ENCODE measurements at places on chromosomes 4 and X.

DNA sequence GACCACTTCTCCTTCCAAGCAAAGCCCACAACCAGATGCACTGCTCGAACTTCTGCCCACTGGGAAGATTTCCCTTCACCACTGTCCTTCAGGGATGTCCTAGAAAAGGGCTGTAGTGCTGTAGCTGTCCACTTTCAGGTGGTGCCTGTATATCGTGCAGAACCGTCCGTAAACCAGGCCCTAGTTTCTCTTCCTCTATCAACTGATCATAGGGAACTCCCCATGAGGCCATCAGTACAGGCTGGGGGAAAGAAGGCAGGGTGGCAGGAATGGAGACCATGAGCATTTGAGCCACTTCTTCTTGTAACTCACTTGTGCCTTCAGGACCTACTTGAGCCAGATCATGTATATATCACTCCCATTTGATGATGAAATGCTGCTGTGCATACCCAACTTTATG is 57.3 kb upstream of the FAM9B start:
- DNase-seq, result no peak

DNA sequence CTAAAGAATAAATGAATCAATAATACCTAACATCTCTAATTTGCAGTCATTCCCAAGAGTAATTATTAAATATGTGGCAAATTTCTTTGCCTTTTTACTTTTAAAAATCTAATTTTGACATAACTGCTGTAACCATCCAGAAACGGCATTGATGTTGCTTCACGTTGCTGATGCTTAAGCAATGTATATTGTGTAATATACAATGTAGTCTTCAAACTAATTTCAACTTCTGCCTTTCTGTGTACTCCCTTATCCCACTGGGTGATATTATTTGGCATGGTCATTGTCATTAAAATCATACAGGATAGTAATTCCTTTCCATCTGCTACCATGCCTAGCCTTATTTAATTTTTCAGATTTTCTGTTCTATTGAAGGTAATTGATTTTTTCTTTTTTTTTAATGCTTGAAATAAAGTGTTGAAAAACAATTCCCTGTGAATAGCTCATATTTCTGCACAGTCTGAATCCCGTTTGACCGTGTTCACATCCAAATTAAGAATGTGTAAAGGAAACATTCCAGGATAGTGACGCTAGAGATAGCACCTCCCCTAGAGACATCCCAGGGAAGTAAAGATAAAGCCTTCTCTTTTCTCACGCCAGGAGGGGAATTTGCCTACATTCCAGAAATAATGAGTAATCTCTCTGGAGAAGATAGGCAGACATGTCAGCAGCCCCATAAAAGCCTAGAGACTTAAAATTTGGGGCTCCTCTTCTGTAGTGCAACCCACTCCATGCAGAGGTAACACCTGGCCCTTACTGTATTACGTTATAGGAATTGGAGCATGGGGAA is 8.6 kb downstream of the FAM200B start:
- no peak for DNase-seq

DNA sequence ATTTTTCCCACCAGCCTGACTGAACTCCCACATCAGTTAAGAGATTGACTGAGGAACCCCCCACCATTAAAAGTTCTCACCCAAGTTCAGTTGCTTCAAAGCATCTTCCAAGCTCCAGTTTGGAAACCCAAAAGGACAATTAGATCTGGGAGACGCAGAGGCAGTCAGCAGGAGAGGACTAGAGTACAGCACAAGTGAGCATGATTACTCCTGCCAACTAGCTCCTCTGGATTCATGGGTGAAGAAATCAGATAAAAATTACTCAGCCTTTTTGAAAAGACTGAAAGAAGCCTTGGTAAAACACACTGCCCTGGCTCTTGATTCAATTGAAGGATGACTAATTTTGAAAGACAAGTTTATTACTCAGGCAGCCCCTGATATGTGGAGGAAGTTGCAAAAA is 297.5 kb downstream of the ADAM29 start:
- no peak for DNase-seq

- no peak for DNase-seq
Observed at GRCh38 chr4:81682492-81682891, 210.8 kb upstream of the RASGEF1B start.

- no peak for DNase-seq
Observed at GRCh38 chr4:173532725-173533511, 2.9 kb upstream of the HAND2 start.

- no peak for DNase-seq
Observed at GRCh38 chrX:39728852-39729598, 368.7 kb downstream of the BCOR start.

DNA sequence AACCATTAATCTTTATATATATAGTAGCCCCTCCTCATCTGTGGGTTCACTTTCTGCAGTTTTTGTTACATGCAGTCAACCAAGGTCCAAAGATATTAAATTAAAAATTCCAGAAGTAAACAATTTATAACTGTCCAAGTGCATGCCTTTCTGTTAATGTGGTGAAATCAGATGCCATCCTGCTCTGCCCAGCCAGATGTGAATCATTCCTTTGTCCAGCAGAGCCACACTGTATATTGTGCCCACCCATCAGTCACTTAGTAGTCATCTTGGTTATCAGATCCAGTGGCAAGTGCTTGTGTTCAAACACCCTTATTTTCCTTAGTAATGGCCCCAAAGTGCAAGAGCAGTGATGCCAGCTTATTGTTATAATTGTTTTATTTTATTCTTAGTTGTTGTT is 17.2 kb upstream of the PRDM5 start:
- DNase-seq, result no peak

- DNase-seq, result no peak
Observed at GRCh38 chr4:94540476-94540875, 88.7 kb downstream of the PDLIM5 start.

DNA sequence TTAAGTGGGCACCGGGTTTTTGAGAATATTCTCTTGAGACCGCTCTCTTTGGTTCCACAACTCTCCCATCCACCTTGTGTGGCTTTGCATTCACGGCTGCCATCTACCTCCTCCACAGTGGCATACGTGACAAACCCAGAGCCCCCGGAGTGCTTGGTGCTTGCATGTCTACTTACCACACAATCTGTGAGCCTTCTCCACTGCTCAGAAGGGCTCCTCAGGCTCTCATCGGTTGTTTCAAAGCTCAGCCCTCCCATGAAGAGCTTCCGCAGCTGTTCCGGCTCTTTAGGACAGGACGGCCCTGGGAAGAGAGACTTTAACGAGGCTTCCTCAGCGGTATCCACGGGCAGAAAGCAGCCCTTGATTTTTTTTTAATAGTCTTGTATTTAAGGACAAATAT is 167.6 kb upstream of the ANK2 start:
- DNase-seq, result no peak

- no peak for DNase-seq
Observed at GRCh38 chr4:133555671-133556070, 406.6 kb downstream of the PCDH10 start.

DNA sequence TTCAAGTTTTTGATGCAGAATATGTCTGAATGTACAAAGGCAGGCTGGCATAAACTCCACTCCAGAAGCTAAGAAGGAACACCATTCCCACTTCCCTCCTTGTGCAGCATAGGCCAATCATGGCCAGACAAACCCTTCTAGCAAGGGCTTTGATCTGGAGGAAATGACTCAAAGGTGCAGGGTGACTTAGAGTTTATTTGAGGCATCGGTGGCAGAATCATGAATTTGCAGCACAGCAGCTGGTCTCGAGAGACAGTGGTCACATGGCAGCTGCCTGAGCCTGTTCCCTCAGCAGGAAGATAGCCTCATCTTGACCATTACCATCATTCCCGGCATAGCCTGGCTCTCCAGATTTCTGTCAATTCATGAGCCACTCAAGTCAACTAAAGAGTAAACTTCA is 154.5 kb downstream of the ATP10D start:
- DNase-seq, result no peak

GRCh38 chr4:74570095-74570494 is 125.2 kb downstream of the AREG start:
- DNase-seq, result no peak

DNA sequence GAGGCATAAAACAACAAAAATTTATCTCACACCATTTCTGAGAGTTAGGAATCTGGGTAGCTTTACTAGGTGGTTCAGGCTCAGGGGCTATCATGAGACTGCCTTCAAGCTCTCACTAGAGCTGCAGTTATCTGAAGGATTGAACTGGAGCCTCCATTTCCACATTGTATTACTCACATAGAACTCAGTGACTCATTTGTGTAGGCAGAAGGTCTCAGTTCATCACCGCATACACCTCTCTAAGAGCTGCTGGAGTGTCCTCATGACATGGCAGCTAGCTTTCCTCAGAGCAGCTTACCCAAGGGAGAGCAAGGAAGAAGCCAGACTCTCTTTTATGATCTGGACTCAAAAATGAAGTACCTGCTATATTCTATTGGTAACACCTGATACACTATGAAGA is 389.2 kb downstream of the IQCM start:
- DNase-seq, result no peak

- DNase-seq, result no peak
Observed at GRCh38 chrX:130793975-130794374, 109.0 kb downstream of the ENOX2 start.

- no peak for DNase-seq
Observed at GRCh38 chr4:23956601-23957364, 66.9 kb upstream of the PPARGC1A start.

- no peak for DNase-seq
Observed at GRCh38 chrX:10235851-10236250, 79.1 kb downstream of the CLCN4 start.

GRCh38 chr4:108851366-108851765 is 88.5 kb upstream of the ETNPPL start:
- DNase-seq, result no peak

- DNase-seq, result no peak
Observed at GRCh38 chr4:4685810-4686795, 144.3 kb upstream of the STX18 start.

- DNase-seq, result no peak
Observed at GRCh38 chr4:3301450-3302172, 8.8 kb downstream of the RGS12 start.

- DNase-seq, result no peak
Observed at GRCh38 chr4:15864651-15865566, 73.6 kb downstream of the FGFBP1 start.

GRCh38 chrX:153587342-153587741 is 11.6 kb downstream of the CCNQ start:
- DNase-seq, result no peak

DNA sequence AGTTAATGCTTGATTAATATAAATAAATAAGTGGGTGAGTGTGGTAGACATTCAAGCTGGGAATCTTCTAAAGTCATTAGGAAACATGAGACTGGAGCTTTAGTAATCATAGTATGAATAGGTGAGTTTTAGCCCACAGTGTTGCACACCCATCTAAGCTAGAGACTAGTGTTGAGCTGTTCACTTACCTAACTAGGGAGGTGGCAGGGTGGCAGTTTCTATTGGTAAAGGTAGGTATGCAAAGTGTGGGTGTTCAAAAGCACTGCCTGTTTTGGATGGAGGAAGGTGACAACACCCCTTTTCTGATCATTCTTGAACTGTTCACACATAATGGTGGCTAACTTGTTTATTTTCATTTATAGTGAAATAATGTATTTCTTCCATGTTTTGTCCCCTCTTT is 41.3 kb downstream of the PLS3 start:
- DNase-seq, result no peak

- no peak for DNase-seq
Observed at GRCh38 chrX:1493412-1493811, 40.7 kb upstream of the ASMTL start.

DNA sequence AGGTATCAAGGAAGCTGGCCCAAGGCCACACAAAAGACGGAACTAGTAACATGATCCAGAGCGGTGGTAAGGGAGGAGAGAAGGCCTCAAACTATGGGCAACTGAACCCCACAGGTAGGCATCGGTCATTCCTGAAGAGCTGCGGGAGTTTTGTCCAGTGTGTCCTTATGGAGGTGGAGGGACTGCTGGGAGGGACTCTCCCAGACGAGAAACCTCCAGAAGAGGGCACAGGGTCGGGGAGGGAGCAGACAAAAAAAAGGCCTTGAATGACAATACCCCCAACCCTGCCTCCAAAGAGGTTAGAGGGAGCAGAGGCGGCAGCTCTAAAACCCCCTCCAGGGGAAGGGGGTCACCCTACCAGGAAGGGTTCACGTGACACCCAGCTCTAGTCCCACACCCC is 6.5 kb downstream of the PQBP1 start:
- no peak for DNase-seq

GRCh38 chrX:40145923-40146261 is 48.1 kb upstream of the BCOR start:
- no peak for DNase-seq

DNA sequence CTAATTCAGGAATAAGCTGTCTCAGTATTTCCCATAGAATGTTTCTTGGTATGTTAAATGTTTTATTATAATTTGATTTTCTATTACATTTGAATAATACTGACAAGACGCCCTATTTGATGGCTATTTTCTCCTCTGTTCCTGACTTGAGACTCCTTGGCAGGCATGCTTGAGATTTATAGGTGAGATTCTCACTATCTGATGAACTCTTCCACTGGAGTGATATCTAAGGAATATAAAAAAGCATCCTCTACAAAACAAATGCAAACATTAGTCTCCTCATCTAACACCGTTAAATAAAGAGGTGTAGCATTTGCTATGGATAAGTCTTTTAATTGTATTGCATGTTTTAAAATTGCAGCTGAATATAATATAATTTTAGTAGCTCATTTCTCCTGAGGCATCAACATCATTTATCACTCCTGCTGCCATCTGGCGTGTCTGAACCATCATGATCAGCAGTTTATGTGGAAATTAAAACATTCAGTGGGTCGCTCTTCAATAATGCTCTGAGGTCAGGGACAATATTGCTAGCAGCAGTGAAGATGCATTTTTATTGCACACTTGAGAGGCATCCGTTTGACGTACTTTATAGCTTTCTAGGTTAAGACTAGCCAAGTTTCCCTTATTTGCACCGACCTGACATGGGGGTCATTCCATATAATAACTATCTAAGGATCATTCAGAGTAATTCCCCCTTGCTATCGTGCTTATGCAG is 210.4 kb upstream of the GALNTL6 start:
- DNase-seq, result no peak
